ENCODE measurements at places on chromosomes 3 and 15.

DNA sequence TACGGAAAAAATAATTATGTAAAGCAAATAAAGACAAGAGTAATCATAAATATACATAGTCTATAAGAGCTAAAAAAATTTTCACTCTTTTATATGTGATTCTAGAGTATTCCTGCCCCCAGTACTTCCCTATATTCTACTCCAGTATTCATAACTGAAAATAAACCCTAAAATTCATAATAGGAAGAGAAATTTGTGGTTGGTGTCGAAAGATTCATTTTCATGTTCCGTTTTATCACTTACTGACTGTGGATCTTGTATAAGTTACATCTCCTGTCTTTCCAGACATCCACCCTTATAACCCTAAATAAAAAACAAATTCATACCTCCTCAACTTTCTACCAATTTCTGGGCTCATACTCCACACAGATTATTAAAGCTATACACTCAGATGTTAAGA, 16.0 kb upstream of the MBNL1 start:
- DNase-seq, result no peak

GRCh38 chr3:47908744-47909143, 105.8 kb downstream of the DHX30 start:
- DNase-seq, result no peak

- no peak for DNase-seq
These were observed 95.4 kb upstream of the ADAMTS9 start for GRCh38 chr3:64783200-64783599.

GRCh38 chr3:128537091-128537703, 44.2 kb upstream of the GATA2 start:
- no peak for DNase-seq
